ENCODE measurements at places on chromosomes 1 and 21.

DNA sequence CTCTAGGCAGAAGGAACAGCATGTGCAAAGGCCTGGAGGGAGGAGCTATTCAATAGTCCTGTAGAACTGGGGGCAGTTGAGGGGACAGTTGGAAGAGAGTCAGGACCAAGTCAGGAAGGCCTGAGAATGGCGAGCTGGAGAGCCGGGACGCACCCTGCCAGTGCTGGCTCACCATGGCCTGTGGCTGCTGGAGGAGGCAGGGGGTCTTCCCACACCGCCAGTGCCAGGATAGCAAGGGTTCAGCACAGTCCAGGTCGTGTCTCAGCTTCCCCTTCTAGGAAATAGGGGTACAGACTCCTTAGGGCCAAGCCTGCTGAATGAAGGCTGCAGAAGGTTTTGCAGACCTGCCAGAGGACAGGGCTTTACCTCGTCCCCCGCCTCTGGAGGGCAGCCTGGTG lies 7.3 kb downstream of the PODN start:
- DNase-seq: no peak

DNA sequence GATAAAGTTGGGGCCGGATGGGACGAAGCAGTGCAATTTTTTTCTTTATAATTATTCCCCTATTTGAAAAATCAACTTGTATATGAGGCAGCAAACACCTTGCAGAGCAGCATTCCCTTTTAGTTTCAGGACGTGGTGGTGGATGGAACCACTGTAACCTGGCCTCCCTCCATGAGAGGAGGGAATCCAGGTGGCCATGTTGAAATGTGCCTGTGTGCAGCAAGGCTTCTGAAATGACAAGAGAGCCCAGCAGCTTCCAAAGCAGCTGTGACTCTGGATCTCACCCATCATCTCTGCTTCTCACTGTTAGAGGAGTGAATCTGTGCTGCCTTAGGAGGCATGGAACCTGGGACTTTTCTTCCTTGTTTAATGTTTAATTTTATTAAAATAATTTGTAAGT lies 42.3 kb downstream of the NFIA start:
- DNase-seq: no peak

- no peak for DNase-seq
Measured at GRCh38 chr1:54754045-54754444, 10.3 kb downstream of the PARS2 start.

GRCh38 chr1:44425341-44426082 lies 20.5 kb downstream of the RNF220 start:
- no peak for DNase-seq

DNA sequence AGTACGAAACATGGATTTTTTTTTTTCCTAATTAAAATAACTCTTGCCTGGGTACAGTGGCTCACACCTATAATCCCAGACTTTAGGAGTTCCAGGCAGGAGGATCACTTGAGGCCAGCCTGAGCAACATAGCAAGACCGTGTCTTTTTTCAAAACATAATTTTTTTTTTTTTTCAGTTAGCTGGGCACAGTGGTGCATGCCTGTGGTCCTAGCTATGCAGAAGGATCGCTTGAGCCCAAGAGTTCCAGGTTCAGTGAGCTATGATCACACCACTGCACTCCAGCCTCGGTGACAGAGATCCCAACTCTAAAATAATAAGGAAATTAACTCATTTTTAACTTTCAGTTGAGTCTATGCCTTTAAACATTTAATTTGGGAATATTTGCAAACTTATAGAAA lies 170.1 kb downstream of the NEK7 start:
- DNase-seq: no peak

GRCh38 chr1:202540448-202540847 lies 169.8 kb downstream of the SYT2 start:
- no peak for DNase-seq

GRCh38 chr1:116323491-116323890 lies 49.6 kb upstream of the ATP1A1 start:
- DNase-seq: no peak

DNA sequence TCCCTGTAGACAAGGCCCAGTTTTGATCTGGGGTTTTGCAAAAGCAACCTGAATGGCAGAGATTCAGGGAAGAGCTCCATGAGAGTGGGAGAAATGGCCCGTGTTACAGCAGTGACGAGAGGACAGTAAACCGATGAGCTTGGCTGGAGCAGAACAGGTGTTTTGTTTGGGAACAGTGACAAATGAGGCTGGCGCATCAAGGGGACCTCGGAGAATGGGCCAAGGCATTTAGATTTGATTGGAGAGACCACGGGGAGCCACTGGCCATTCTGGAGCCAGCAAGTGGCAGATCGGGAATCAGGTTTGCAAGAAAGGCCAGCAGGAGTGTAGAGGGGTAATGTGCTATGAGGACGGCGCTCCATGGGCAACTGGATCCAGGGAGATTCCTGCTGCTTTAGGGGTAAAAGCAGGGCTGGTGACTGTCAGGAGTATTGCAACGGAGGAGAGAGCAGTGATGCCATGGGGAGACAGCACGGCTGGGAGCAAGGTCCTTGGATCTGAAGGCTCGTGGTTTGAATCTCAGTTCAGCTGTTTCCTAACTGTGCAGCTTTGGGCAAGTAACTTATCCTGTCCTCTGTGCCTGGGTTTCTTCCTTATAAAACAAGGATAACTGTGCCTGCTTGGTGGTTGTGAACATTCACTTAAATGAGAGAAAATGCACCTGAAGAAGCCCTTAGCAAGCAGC lies 9.9 kb upstream of the KLHDC7A start:
- no peak for DNase-seq

- no peak for DNase-seq
Measured at GRCh38 chr21:34889676-34890469, 159.2 kb downstream of the RUNX1 start.

- DNase-seq: no peak
Measured at GRCh38 chr21:45510466-45510955, 31.7 kb downstream of the SLC19A1 start.

GRCh38 chr1:210681158-210681557 lies 352.5 kb downstream of the HHAT start:
- DNase-seq: no peak

DNA sequence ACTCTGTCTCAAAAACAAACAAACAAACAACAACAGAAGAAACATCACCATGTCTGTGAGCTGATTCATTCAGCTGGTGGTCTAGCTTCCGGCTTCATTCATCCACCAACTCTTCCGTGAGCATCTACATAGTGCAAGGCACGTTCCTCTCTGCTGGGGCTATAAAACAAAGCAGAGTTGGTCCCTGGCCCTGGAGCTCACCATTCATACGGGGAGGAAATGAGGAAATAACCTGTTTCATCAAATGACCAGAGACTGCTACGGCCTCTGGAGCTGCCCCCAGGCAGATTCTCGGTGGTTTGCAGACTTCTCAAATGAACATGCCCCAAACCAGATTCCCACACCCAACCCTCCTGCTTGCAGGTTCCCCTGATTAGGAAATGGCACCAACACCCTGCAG lies 41.0 kb upstream of the ID3 start:
- no peak for DNase-seq

GRCh38 chr1:2082064-2082463 lies 31.9 kb downstream of the PRKCZ start:
- no peak for DNase-seq

DNA sequence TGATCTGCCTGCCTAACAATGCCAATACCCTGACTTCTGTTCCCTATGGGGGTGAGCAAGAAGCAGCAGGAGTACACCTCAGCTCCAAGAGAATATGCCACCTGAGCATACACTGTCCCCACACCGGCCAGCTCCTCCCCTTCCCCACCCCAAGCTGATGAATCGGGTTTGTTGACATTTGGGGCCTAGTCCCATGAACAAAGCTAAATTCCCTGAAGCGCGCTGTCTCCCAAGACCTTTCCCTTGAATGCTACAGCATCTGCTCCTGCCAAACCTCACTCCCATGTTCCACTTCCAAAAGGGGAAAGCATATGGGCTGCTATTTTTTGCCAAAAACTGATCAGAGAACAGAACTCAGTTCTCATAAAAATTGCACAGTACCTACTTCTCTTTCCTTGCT lies 220.4 kb upstream of the CAMK1G start:
- no peak for DNase-seq

GRCh38 chr1:218481116-218481775 lies 136.1 kb downstream of the TGFB2 start:
- DNase-seq: no peak

DNA sequence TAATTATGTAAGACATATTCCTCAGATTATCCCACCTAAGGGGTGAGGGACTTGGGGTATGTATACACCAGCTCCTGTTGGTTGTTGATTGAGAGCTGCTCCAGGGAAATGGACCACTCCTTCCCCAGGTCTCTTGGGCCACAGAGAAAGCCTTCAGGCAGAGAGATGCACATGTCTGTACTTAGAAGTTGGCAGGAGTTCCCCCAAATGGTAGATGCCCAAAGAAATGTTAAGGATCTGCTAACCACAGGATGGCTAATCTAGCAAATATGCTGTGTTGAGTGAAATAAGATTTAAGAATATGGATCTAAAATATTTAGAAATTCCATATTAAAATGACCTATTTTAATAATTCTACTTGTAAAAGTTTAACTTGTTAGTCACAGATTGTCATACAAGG lies 100.8 kb upstream of the DNAH14 start:
- no peak for DNase-seq

DNA sequence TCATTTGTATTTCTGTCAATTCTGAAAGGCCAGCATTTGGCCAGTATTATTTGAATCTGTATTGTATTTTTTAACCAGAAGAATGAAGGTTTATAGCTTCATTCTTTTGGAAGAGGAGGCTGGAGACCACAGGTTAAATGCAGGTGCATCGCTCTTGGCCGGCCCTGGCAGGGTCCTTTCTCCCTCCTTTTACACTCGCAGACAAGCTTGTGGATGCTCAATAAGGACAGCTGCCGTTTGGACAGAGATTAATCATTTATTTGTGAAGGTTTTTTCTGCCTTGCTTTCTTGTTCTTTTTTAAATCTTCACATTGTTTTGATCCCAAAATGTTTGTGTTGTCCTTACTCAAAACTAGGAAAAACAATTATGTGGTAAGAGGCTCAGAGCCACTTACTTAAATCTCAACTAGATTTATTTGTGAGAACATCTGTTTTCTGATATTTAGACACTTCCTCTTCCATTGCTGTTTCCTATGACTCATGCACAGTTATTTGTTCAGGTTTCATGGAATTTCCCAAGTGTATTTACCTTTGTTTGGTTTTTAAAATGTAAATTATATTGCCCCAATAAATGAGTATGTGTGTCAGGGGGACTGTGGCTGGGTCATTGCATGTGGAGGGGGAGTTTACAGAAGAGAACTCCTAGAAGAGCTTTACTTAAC lies 46.7 kb upstream of the LAMC2 start:
- DNase-seq: no peak

- no peak for DNase-seq
Measured at GRCh38 chr21:25733859-25734653, 648 bp downstream of the ATP5PF start.

DNA sequence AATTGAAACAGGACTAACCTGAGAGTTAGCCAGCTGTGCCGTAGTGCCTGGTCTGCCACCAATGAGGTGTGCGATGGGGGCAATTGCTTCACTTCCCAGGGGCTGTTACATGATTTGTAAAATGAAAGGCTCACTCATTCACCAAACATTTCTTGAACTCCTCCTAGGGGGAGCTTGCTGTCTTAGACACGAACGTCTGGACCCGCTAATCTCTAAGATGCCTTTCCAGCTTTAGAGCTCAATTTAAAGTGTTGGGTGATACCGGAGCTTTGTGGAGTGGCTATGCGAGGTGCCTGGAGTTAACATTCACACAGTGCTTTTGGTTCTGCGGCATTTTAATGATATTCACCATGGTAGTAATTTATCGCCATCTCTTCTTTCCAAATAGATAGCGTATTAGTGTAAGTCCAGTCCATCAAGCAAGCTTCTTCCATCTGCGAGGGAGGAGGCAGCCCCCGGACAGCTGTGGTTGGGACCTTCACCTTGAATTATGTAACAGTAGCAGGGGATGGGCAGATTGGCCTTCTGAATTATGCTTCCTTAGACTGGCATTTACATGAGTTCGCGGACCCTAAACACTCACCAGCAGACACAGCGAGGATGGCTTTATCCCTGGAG lies 179.9 kb downstream of the ADSS2 start:
- DNase-seq: no peak

DNA sequence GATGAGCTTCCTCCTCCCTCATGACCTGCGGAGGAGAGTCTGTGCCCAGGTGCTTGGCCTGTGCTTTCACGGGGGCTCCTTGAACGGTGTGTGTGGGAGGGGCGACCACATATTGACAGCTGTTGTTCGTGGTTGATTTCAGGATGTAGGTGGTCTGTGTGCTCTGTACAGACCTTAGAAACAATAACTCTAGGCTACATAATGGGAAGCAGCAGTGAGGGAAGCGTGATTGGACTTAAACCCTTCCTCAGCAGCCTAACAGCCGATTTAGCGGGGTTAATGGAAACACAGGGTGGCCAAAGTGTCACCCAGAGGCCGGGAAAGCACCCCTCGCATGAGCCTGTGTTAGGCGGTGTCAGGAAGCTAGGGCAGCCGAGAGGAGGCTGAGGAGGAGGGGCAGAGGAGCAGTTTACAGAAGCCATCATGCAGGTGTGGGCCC lies 56.0 kb downstream of the TBCE start:
- DNase-seq: no peak

GRCh38 chr1:91768120-91768519 lies 117.8 kb downstream of the TGFBR3 start:
- DNase-seq: no peak

- DNase-seq: no peak
Measured at GRCh38 chr1:69858534-69858933, 290.8 kb downstream of the LRRC7 start.

DNA sequence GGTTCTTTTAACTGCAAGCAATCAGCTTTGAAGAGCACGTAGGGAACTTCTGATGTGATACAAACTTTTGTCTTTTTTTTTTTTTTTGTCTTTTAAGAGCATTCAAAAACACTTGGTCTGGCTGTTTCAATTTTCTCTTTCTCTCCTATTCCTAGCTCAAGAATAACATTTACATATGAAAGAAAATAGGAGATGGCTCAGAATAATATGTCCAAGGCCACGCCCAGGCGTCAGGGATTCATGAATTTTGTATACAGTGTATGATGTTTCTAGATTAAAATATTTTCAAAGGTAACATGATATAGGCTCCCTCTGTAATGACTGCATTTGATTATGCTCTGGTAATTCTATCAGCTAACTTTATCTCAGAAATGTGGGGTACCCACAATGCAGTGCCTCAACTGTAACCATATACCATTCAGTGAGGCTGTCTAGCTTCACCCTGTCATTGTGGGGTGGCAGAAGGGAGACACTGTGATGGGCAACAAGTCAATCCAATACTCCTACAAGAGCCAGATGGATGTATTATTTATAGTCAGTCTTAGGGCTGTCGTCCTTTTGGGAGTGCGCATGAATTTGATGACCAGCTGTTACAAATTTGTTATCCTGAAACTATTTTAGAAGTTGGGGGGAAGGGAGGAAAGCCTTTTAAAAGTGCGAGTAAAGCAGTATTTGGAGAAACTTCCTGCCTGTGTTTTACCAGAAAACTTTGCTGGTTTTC lies 1.5 kb upstream of the AKNAD1 start:
- no peak for DNase-seq

Measured in NCI-H2081 treated with DMSO at 0.1 percent for 48 hours (cell line).